ENCODE measurements at places on chromosomes 5 and 9. TPM values are rescaled to one million over a fixed set of nuclear protein-coding genes. Genes with fewer than 3 reads are reported as not detected.

DNA sequence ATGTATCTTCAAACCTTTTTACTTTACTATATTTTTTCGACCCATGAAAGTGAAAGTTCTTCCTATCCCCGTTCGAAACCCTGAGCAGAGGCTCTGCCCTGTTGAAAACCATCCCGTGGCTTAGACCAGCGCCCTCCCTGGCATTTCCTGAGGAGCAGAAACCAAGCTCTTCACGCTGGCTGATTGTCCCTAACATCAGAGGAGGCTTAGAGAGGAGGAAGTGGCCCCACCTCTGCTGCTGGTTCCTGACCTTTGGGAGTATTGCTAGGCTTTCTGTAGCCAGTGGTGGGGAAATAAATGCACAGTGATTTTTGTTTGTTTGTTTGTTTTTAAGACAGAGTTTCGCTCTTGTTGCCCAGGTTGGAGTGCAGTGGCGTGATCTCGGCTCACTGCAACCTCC is 4.2 kb upstream of the PTGES start:
- DNase-seq, result no peak
- H3K27ac ChIP-seq, result no peak overlapping the region
- H3K36me3 ChIP-seq, result no peaks in the 10 kb centered on the region
- no peak overlapping the region for H3K4me3 ChIP-seq
- H3K27me3 ChIP-seq, result peaks cover 21% of the 10 kb centered on the region

GRCh38 chr5:31383734-31384133 is 148.2 kb downstream of the DROSHA start:
- H3K27ac ChIP-seq, result no peak overlapping the region
- H3K36me3 ChIP-seq, result no peaks in the 10 kb centered on the region
- no peaks in the 10 kb centered on the region for H3K4me1 ChIP-seq
- no peaks in the 10 kb centered on the region for H3K27me3 ChIP-seq

The FGF10 gene
- total RNA-seq, result not detected

DNA sequence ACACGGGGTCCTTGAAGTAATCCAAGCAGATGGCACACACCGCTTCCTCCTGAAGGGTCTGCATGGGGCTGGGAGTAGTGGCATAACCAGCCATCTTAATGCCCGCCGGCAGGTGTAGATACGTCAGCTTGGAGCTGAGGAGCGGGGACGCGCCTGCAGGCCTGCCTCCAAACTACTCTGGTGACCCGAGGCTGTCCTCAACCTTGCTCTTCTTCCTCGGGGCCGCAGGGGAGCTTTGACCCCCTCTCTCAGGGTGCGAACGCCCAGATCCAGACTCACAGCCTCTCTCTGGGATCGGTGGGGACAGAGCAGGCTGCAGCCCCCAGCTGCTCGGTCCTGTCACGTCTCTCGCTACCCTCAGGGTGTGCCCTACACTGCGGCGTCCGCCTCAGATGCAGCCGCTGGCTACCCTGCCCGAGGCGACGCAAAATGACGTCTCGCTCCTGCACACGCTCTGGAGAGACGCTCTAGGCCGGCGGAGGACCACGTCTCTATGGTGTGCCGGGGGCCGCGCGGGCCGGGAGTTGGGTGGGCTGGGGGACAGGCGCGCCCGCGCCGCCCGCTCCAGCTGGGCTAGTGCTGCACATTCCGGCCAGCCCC is at the start of gene TRIM52:
TSS of gene TRIM52 (minus strand) at position 424 of the 600 bp plus-strand sequence. CDS start at position 94, 330 bp downstream.
- peaks cover 42% of the 10 kb centered on the region for H3K4me1 ChIP-seq
- peak within 1 kb of the TSS; percentile 92 for H3K27ac ChIP-seq
- H3K27me3 ChIP-seq, result no peaks in the 10 kb centered on the region
- peak within 1 kb of the TSS; percentile 92 for H3K4me3 ChIP-seq
- peak; percentile 94 for DNase-seq
- peaks cover 7% of the 10 kb centered on the region for H3K36me3 ChIP-seq

The OR1L8 gene
- not detected for total RNA-seq

The NPR3 gene
- 0.24 TPM for total RNA-seq

GRCh38 chr5:59371525-59372127 is 521.9 kb downstream of the PDE4D start:
- no peak for DNase-seq
- peaks cover 6% of the 10 kb centered on the region for H3K36me3 ChIP-seq
- H3K27ac ChIP-seq, result no peak overlapping the region
- H3K27me3 ChIP-seq, result peaks cover 12% of the 10 kb centered on the region

GRCh38 chr5:28165096-28165495 is 1126.7 kb upstream of the CDH9 start:
- no peak for DNase-seq
- no peak overlapping the region for H3K4me3 ChIP-seq
- no peaks in the 10 kb centered on the region for H3K4me1 ChIP-seq
- peaks cover 2% of the 10 kb centered on the region for H3K36me3 ChIP-seq

GRCh38 chr5:35926389-35927051 is 11.9 kb downstream of the CAPSL start:
- peaks cover 54% of the 10 kb centered on the region for H3K4me1 ChIP-seq
- no peak overlapping the region for H3K27ac ChIP-seq
- H3K4me3 ChIP-seq, result peak overlapping the region; percentile 38
- DNase-seq, result peak; percentile 69

GRCh38 chr9:123346026-123346425 is 10.0 kb upstream of the CRB2 start:
- no peaks in the 10 kb centered on the region for H3K36me3 ChIP-seq
- no peak overlapping the region for H3K27ac ChIP-seq
- no peaks in the 10 kb centered on the region for H3K27me3 ChIP-seq
- H3K4me3 ChIP-seq, result no peak overlapping the region
- H3K4me1 ChIP-seq, result peaks cover 13% of the 10 kb centered on the region

DNA sequence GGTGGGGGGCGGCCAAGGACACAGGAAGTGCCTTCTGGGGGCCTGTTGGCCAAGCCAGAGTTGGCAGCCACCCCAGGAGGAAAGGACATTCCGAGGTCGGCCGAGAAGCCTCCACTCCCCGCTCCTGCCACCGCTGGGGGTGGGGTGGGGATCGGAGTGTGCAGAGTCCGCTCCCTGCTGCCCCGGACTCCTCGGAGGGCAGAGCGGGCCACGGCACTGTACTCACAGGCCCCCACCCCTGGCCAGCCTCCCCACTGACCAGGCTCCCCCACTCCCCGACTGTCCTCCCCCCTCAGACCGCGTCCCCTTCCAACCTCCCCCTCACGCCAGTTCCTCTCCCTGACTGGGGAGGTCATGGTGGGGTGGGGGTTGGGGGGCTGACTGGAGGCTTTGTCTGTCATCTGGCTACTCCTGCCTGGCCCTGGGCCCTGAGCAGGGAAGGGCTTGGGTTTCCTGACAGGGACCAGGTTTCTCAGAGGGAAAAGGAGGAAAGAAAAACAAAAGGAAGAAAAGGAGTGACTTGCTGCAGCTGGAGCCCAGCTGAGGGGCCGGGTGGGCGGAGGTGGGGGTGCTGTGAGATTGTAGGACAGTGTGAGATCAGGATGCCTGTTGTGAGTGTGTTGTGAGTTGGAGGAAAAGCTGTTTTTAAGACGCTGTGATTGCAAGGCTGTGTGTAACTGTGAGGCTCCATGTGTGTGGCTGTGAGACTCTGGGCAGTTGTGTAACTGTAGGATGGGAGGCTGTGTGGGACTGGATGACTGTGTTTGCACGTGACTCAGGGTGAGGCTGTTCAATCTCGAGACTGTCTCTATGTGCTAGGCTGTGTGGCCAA is 29.7 kb downstream of the CNTFR start:
- no peaks in the 10 kb centered on the region for H3K36me3 ChIP-seq
- DNase-seq, result no peak
- H3K4me3 ChIP-seq, result no peak overlapping the region
- peaks cover 33% of the 10 kb centered on the region for H3K27me3 ChIP-seq

The IFNB1 gene
- 1.6 TPM for total RNA-seq

The CDC14B gene
- total RNA-seq, result 11.7 TPM

The TPM2 gene
- 7.8 TPM for total RNA-seq

DNA sequence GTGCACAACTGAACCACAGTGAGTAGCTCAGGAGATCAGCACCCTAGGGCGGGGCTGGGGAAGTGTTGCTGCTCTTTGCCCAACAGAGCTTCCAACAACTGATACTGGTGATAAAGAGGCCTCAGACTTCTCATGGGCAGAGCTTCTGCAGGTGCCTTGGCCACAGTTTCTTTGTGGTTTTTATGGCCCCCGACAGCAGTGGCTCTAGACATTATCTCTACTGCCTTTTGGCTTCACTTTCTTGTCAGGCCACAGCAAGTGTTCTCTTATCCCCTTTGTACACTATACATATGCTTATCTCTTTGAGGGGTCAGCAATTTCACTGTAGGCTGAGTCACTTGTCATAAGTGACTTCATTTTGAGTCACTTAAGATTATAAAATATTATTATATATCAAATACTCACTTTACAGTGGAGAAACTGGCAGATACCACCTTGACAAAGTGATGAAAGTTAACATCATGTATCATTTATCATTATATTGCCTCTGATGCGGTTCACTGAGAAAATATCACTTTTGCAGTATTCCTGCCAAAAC is 90.9 kb upstream of the COX7C start:
- no peak for DNase-seq
- H3K27ac ChIP-seq, result no peak overlapping the region
- H3K4me1 ChIP-seq, result no peaks in the 10 kb centered on the region

The ARRDC1 gene
- 45.3 TPM for total RNA-seq

DNA sequence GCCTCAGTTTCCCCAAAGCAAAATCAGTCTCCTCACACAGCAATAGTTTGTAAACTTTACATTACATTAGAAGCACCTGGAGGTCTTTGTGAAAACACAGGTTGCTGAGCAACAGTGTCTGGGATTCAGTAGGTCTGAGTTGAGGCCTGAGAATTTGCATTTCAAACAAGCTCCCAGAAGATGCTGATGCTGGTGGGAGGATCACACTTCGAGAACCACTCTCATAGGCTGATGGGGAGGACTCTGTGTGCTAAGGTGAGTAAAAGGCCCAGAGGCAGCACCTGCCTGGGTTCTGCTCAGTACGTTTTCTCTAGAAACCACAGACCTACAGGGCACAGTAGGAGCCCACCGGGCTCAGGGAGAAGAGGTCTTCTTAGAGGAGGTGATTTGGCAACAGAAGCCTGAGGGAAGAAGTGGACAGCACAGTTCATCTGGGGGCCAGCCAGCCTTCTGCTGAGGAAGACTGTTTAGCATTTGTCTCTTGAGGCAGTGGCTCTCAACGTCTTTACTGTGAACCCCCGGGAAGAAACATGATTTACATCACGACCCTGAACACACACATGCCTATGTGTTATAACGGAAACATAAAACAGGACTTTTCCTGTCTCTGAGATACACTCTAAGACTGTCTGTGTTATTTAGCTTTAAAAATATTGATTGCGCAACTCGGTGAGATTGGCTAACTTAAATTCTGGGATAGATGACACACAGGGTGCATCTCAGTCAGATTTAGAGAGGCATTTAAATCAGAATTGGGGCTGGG is 24.8 kb upstream of the DENND1A start:
- H3K27ac ChIP-seq, result no peak overlapping the region
- H3K36me3 ChIP-seq, result no peaks in the 10 kb centered on the region
- H3K27me3 ChIP-seq, result peaks cover 14% of the 10 kb centered on the region
- no peak for DNase-seq

GRCh38 chr9:8649160-8649559 is 849.6 kb upstream of the DMAC1 start:
- H3K4me3 ChIP-seq, result no peak overlapping the region
- H3K36me3 ChIP-seq, result no peaks in the 10 kb centered on the region
- peaks cover 8% of the 10 kb centered on the region for H3K27me3 ChIP-seq
- no peaks in the 10 kb centered on the region for H3K4me1 ChIP-seq
- H3K27ac ChIP-seq, result no peak overlapping the region
- DNase-seq, result no peak

- H3K27ac ChIP-seq, result no peak overlapping the region
- no peak for DNase-seq
These were observed 305.9 kb downstream of the CYLC2 start for GRCh38 chr9:103301051-103301450.

DNA sequence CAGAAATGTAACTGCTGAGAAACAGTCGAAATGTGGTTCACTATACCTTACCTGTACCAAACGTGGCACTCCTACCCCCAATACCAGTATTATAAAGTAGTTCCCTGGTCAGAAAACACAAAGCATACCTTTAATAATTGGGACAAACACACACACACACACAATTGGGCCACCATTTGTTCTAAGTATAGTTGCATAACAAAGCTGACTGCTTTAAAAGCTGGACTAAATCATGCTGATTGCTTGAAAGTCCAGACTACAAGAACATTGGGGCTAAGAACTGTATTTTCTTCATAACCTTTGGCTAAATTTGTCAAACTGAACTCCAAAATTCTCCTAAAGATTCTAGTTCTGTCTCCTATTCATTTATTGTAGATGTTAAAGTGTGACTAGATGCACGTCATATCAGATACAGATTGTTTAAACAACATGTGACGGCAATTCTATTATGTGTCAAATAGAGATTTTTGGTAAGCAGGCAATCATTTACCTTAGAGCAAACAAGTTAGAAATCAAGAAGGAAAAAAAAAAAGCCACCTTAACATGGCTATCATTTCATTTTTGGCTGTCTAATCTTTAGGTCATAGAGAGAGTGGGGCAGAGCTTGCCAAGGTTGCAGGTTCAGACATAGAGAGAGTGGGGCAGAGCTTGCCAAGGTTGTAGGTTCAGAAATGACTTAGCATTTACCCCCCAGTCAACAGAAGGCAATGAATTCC is 265.1 kb downstream of the ARL15 start:
- no peak for DNase-seq
- H3K4me3 ChIP-seq, result no peak overlapping the region
- H3K36me3 ChIP-seq, result no peaks in the 10 kb centered on the region
- no peaks in the 10 kb centered on the region for H3K27me3 ChIP-seq
- H3K27ac ChIP-seq, result no peak overlapping the region
- H3K4me1 ChIP-seq, result no peaks in the 10 kb centered on the region

GRCh38 chr9:127154003-127154389 is 31.6 kb upstream of the ANGPTL2 start:
- no peaks in the 10 kb centered on the region for H3K36me3 ChIP-seq
- peaks cover 15% of the 10 kb centered on the region for H3K4me1 ChIP-seq
- H3K27me3 ChIP-seq, result peaks cover 21% of the 10 kb centered on the region
- no peak for DNase-seq
- H3K27ac ChIP-seq, result no peak overlapping the region

The FBXL7 gene
- not detected for total RNA-seq

The BTNL3 gene
- 0.10 TPM for total RNA-seq

DNA sequence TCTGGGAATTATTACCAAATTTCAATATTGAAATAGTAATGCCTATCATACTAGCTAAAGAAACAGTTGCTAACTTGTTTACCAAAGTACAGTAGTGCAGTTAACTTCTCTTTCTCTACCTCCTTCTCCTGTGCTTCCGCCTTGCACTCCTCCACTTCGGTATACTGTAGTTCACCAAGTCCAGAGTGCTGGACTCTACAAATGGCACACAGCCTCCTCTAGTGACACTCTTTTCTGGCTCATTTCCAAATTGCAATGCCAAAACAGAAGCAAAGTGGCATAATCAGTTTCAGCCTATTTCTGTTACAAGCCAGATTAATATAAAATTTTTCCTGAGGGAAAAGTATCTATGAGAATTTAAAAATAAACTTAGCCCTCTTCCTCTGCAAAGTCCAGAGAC is 86.0 kb upstream of the RASGRF2 start:
- H3K27ac ChIP-seq, result no peak overlapping the region
- peaks cover 30% of the 10 kb centered on the region for H3K4me1 ChIP-seq
- no peak for DNase-seq
- H3K36me3 ChIP-seq, result peaks cover 36% of the 10 kb centered on the region

Measured in activated T-cell treated with anti-CD3 and anti-CD28 coated beads, Interleukin-2, amount 50 U/mL, for 72 hours (primary cell).